ENCODE measurements at places on chromosomes 7 and 10.
A peak's percentile ranks its signal among the peaks of the same experiment; 100 is the strongest.

- no peak for DNase-seq
Observed at GRCh38 chr7:119571666-119572065, 701.3 kb upstream of the KCND2 start.

- DNase-seq: no peak
Observed at GRCh38 chr10:79454259-79454658, 8.8 kb upstream of the ZCCHC24 start.

DNA sequence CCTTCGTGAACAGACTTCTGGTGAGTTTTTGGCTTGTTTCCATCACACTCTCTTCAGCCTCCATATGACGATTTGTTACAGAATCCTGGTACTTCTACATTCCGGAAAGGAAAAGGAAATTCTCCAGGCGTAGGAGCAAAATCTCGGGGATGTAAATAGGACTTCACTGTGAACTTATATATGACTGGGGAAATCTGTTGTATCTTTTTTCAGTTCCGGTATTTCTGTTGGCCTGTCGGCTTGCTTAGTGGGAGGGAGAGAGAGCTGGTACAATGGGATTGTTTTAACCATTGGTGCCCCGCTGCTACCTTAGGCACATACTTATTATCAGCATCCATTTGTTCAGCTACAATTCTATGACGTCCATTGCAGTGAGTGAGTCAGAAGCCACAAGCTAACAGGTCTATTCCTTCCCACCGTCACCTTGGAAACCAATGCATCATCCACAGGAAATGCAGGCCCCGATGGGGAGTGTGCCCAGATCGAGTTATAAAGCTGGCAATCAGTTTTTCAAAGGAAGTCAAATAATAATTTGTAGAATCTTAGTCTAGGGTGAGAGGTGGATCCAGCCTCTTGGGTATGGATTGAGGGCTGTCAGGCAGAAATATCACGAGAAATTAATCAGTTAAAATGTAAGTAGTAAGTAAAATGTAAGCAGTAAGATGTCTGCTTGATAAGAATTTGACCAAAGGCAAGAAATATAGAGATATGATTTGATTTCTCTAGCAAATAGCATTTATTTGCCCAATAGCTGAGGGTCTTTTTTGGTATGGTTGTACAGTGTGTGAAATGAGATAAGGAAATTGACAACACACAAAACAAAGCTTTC is 92.0 kb upstream of the MKLN1 start:
- DNase-seq: peak; percentile 18

GRCh38 chr10:121961456-121961855 is 13.6 kb downstream of the NSMCE4A start:
- DNase-seq: no peak

- peak; percentile 40 for DNase-seq
Observed at GRCh38 chr10:91758303-91759146, 39.7 kb upstream of the TNKS2 start.

DNA sequence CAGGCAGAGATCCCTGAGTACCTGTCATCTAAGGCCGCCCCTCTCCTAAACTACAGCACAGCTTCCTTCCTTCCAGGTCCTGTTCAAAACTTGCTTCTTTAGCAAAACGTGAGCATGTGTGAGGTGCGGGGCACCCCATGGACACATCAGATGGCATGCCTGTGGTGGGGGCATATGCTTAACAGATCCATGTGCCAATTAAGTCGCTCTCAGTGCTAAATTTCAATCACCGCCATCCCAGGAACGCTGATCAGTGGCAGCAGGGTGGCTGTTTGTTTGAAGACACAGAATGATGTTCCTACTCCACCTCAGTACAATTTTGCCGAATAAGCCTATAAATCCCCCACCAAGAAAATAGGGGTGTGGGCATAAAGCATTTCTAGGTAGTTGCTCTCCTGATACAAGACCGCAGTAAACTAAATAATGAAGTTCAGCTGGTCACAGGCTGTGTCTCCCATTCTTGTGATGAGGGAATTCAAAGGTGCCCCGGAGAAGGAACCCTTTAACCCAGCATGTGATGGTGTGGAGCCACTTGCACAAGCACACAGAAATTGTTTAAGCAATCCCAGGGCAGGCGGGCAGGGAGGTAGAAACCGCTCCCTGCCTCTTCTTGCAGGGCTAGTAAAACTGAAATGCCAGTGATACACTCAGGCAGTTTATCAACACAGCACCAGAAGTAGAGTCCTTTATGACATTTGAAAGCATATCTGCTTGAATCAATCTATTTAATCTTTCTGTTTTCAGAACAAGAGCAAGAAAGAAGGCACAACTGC is 205.7 kb downstream of the SORCS1 start:
- no peak for DNase-seq

DNA sequence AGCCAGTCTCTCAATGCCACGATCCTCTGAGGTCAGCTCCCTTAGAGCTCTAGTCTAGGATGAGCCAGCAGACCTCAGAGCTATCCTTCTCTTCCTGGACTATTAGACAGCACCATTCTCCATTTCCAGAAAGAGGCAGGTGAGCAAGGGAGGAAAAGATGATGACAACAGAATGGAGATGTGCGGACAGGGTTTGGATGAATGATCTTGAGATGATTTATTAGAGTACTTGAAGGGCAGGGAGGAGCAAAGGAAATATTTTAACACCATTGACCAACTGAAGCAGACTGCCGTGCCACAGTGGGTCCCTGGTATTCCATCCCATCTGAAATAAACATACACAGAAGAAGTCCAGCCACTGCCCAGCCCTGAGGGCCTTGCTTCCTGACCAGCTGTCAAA is 94.3 kb downstream of the CFAP58 start:
- no peak for DNase-seq

DNA sequence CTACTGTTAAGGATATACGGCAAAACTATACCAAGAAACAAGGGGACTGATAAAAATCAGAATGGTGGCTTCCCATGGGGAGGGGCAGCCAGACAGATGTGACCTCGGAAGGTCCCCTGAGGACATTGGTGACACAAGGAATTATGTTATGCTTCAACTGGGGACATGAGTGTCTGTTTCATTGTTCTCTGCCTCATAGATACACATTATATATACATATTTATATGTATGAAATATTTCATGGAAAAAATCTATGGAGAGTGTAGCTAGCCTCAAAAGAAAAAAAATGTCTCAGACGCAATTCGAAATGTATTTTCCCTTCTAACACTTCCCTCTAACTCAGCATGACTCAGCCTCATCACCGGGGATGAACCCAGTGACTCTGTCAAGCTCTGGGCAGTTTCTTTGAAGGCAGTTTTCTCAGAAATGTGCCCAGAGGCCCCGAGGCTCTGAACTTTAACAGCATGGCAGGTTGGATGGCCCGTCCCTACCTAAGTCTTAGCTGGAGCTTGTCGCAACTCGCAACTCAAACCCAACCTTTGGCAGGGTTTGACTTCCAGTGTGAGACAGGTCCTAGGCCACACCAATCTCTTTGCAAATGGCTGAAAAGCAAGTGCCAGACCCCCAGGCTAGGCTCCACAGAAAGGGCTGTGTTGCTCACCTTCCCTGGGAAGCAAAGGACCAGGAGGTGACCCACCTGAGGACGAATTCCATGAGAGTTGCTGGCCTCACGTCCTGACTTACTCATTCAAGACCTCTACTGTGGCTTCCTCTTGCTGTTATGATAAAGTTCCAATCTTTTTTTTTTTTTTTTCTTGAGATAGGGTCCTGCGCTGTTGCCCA is 86.9 kb downstream of the CARD11 start:
- no peak for DNase-seq

DNA sequence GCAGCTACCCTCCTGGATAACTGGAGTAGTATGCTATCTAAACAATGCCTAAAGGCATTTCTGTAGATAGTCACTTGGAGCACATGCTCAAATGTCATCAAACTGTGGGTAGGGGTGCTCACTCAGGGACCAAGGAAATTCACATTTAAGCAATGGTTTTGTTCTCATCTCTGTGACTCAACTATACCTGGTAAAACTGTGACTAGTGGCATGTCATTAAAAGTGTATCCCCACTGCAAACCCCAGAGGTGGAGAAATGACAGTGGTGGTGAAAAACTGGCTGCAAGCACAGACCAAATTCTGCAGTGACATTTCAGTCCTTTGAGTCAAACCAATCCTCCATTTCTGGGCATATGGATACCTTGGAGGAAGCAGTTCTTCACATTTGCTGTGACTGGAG is 134.2 kb upstream of the EFCAB10 start:
- DNase-seq: no peak

DNA sequence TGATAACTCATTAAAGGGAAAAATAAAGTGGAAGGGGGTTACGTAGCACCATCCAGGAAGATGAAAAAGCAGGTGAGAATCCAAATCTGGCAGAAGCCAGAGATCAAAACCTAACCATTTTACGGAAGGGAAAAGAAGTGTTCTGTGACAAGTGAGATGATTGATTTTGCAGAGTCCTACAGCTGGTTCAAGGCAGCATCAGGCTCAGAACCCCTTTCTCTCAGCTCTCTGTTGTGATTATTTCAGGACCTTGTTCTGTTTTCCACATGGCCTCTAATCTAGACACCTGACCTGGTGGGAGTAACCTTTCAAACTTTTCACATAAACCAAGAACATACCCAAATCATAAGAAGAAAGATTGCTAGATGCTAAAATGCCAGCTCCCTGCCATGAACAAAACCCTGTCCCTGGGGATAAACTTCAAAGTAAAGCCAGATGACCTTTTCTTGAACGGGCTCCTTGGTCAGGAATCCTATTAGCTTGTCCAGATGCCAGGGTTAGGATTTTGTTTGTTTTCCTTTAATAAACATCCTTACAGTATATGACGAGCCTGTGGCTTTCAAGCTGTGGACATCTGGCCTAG is 5.9 kb downstream of the DUSP5 start:
- no peak for DNase-seq

- DNase-seq: no peak
Observed at GRCh38 chr10:71747551-71748523, 25.5 kb downstream of the VSIR start.

- DNase-seq: no peak
Observed at GRCh38 chr10:30215623-30216022, 133.5 kb downstream of the MTPAP start.

- DNase-seq: no peak
Observed at GRCh38 chr7:19530852-19531251, 178.0 kb downstream of the POLR1F start.

- DNase-seq: no peak
Observed at GRCh38 chr10:126661841-126662515, 8.5 kb downstream of the C10orf90 start.

DNA sequence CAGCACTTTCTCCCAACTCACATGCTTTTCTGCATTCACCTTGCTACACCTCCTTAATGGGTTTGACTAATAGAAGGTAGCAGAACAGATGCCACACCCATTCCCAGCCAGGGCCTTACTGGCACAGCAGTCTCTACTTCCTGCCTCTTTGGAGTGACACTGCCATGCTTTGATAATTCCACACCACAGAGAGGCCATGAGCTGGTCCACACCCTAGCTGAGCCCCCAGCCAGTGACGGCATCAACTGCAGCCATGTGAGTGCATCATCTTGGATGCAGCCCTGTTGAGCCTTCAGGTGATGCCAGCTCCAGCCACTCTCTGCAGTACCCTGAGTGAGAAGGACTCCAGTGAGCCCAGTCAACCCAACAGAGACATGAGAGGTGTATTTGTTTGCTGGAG is 27.5 kb upstream of the EZH2 start:
- no peak for DNase-seq

DNA sequence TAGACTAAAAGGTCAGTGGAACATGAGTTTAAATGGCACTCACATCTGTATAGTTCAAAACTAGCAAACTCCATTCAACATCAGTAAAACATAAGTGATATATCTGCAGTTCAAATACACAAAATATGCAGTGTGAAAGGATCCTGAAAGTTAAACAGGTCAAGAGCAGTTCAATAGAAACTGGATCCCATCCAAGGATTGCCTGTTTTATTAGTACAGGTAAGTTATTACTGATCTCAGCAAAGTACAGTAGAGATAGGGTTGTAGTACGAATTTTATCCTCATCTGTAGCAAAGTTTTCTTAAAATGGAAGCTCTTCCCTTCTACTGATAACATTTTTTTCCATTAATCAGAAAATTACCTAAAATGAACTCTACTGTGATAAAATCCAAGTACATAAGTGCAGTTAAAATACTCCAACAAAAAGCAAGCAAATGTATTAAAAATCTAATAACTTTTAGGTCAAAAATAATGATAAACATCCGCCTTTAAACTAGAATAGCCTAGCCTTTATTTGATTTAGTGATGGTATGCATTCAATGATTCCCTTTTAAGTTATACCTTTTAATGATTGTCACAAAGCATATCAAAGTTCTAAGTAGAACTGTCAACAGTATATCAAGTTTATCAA is 2.2 kb downstream of the ZNF800 start:
- DNase-seq: no peak

GRCh38 chr10:77869626-77870420 is 56.7 kb downstream of the DLG5 start:
- no peak for DNase-seq

- DNase-seq: no peak
Observed at GRCh38 chr7:46661431-46661830, 740.4 kb upstream of the IGFBP3 start.

GRCh38 chr7:89027781-89028180 is 232.2 kb upstream of the TEX47 start:
- no peak for DNase-seq

- DNase-seq: peak; percentile 58
Observed at GRCh38 chr10:113301342-113301984, 251.4 kb upstream of the HABP2 start.

DNA sequence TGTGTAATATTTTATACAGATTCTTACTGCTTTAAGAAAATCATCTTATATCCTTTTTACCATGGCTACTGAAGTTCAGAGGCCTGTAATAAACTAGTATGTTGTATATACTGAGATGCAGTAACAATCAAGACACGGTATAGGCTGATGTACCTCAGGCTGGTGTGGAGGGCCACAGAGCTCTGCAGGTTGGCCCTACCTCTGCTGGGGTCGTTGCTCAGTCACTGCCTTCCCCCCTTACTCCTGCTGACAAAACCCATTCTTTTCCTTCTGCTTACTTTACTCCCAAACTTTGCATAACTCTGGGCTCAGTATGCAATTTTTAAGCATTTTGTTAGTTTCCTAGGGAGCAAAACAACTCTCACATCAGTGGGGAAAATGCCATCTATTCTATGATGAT is 200.1 kb upstream of the FOXP2 start:
- peak; percentile 7 for DNase-seq

DNA sequence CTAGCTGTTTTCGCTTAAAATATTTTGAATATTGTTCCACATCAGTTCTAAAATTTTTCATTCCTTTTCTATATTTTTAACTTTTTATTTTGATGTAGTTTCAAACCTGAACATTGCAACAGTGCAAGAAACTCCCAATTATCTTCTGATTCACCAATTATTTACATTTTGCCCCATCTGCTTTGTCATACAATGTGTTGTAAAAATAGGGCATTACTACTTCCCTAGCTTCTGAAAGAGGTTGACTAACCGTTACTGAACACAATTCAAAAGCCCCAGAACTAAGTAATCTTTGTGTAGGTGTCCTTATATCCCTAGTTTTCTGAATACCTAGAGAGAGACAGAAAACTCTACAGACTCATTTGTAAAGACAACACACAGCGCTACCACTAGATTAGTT is 86.7 kb downstream of the AVL9 start:
- DNase-seq: no peak

DNA sequence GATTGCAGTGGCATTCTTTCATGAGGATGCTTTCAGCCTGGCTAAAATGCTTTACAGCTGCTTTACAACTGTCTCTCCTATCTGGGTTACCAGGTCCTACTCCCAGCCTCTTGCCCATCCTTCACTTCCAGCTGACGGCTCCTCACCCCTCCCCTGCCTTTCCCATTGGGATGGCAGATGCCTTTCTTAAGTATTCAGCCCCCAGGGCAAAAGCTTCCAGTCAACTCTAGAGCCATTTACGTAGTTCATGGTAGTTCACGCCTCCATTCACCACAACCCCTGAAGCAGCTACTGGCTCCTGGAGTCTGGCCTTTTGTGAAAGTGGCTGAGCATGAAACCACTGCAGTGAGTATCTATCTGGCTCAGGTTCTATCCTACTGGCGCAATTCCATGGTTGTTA is 17.2 kb upstream of the BMPER start:
- DNase-seq: no peak

Measured in iPS-NIHi11 (cell line).